ENCODE measurements at places on chromosomes 5 and 9.

DNA sequence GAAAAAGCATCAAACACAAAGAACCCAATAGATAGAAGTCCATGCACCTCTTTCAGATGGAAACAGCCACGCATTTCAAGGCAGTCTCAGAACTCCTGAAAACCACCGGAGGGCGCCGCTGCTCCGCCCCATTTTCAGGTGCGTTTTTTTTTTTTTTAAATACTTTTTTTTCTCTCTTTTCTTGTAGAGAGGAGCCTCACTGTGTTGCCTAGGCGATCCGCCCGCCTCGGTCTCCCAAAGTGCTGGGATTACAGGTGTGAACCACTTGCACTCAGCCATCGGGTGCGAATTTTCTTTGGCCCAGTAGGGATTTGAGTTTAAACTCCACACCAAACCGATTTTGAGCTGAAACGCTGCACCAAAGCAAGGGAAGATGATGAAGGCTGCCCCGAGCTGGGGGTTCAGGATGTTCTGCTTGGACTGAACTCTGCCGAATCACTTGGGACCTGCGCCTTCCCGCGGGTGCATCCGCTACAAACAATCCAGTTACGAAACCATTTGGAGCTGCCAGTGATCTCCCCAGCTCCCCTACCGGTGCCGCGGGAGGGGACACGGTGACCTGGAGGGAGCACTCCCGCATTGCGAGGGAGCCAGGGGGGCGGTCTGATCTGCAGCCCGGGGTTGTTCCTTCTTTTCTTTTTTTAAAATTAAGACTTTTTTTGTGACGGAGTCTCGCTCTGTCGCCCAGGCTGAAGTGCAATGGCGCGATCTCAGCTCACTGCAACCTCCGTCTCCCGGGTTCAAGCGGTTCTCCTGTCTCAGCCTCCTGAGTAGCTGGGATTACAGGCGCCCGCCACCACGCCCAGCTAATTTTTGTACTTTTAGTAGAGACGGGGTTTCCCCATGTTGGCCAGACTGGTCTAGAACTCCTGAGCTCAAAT, 1.4 kb downstream of the PTGR1 start:
- peak; percentile 15 for DNase-seq

DNA sequence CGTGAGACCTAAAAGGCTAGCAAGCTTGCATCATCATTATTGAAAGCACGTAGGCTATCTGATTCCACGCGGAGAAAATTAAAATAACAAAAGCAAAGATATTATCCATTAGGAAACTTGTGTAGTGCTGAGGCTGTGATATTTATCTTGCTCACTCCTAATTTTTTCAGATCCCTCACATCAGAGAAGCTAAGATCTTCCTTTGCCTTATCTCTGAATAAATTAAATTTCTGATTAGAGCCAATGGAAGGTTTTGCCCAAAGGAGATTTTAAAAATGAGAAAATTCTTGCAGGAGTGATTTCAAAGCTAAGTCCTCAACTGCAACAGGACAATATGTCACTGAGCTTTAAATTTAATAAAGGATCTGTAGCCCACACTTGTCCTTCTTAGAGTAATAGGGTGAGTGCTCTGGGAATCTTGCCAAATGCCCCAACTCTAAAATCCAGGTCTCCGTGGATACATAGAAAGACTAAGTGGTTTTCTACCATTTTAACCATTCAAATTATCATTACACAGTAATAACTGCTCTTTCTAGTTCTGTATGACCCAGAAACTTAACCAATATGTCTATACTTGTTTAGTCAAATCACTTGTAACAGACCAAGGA, 295.0 kb downstream of the CAAP1 start:
- no peak for DNase-seq

DNA sequence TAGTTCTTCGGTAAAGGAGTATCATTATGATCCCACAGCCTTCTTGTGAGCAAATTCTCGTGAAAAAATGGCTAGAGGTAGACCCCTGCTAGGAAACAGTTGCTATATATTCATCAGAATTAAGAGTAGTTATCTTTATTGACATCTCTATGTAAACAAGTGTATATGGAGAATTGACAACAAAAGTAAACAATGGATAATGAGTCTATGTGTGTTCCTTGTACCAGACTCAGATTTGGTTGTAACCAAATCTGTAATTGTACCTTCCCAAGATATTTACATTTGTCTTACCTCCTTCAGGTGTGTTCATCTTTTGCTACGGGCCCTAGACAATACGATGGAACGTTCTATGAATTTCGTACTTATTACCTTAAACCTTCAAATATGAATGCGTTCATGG, 2.1 kb downstream of the NIPSNAP3B start:
- DNase-seq: no peak

DNA sequence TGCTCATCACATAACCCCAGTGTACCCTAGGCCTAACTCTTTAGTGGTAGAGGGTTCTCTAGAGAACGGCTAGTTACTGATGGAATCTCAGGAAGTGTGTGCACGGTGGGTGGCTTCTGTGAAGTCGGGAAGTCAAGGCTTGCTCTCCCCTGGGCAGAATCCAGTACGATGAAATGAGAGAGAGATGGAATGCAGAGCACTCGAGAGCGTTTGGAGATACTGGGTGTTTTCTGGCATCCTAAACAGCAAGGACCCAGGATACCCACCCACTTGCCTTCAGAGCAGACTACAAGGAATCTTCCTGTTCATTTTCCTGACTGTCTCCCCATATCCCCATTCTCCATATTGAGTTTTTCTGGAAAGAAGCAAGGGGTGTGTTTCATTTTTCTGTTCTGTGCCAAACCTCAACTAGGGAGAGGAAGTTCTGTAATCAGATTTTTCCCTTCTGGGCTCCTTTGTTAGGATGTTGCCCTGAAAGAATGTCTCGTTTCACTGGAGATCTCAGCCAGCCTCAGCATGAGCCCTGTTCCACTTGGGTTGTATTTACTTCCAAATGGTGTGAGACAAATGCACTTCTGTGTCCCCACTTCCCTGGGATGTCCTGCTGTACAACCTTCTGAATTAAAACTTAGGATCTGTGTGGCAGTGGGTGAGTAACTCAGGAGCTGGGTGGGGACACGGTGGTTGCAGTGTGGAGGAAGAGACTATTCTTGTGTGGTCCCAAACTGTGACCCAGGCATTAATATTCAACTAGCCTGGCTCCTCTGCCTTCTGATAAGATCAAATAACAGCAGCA, 108.9 kb upstream of the SPRY4 start:
- no peak for DNase-seq

DNA sequence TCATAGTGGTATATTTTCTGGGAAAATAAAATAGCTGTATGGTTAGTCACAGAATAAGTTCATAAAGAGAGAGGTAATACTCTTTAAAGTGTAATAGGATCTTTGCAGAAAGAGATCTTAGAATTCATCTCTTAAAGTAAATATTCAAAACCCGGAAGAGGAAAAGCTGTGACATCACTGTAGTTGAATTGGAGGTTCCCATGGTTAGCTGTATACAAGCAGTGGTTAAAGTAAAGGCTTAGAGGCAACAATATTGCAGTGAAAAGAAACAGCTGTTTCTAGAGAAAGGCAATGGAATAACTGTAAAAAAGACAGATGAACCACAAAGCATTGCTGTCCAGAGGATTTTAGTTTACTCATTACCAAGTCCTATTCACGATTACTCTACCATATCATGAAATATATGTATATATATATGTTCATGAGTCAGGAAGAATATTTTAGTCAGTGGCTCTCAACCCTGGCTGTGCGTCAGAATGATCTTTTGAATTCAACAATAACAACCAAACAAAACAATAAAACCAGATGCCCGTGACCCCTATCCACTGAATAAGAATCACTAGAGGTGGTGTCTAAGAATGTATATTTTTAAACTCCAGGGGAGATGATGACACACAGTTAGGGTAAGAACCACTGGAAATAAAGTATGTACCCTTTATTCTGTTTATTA, 4.7 kb downstream of the ERCC6L2 start:
- no peak for DNase-seq

- no peak for DNase-seq
Observed at GRCh38 chr5:131386779-131387178, 122.9 kb downstream of the CDC42SE2 start.

- no peak for DNase-seq
Observed at GRCh38 chr5:169039592-169039991, 261.3 kb downstream of the SLIT3 start.

- no peak for DNase-seq
Observed at GRCh38 chr5:11777096-11777495, 127.2 kb downstream of the CTNND2 start.

DNA sequence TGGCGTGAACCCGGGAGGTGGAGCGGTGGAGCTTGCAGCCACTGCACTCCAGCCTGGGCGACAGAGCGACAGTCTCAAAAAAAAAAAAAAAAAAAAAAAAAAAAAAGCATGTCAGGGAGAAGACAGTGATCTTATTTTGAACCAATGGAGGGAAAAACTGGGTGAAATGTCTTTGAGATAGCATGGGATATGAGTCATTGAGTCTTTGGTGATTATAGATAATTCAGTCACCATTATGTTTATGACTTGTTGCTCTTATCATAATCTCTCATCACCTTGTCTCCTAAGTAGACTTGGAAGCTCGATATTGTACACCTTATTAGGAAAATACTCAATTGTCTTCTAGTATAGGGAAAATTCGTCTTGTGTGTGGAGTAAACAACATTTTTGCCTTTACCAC, 55.1 kb upstream of the KDM4C start:
- no peak for DNase-seq

DNA sequence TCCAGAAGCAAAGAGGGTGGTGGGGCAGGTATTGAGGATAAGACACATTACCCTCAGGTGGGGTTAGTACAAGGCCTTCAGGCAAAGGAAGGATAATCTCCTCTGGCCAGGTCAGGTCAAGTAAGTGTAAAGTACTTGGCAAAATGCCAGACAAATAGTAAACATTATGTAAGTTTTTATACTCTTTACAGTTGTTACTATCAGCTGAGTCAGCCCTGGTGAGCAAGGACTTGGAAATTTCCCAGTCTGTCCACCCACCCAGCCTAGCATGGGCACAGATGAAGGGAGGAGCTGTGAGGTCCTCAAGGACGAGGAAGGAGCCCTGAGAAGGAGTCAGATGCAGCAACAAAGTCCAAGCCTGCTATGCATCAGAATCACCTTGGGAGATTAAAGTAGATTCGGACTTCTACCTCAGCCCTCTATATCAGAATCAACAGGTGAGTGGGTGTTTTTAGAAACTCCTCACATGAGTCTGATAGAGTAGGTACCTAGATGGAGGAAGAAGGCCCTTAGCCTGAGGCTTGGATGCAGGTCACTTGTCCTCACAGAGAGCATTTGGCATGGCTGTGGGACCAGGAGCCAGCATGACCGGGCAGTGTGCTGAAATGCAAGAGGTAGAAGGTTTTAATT, 50.2 kb upstream of the BARX1 start:
- DNase-seq: no peak

DNA sequence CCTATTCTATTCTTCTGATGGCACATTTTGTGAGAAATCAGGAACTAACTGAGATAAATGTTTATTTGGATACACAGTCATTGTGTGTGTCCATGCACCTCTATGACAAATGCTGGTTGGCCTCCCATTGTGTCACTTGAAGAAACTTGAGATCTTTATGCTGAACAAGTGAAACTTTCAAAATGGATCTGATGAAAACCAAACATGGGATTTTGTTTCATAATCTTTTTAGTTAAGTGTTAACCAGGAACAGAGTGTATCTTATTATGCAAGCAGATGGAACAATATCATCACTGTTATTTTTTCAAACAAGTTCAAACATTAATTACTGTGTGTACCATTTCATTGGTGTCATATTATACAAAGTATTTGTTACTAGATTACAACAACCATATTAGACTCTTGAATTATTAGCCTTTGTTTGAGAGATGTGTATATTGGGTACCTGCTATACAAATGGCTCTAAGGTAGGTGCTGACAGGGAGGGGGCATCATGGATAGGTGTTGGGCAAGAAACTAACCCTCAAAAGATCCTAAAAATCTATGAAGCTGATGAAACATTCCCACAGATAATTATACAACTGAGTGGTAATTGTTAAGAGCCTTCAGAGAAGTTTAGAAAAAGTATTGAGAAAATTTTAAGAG, 159.8 kb downstream of the PALM2AKAP2 start:
- DNase-seq: no peak

DNA sequence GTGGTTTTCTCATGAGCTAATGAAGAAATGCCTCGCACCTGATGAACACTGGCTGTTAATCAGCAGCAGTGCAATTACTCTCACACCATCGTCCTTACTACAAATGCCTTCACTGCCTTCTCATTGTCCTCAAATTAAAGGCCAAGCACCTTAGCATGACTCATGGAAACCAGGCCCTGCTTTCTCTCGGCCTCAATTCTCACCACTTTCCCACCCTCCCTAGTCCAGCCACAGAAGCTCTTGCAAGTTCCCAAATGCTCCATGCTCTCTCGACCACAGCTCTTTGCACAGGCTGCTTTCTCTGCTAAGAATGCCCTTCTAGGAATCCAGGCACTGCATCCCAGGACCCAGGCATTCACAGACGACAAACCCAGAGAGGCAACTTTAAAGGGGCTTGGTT, 94.6 kb upstream of the KLF4 start:
- no peak for DNase-seq

- no peak for DNase-seq
Observed at GRCh38 chr5:6926491-6927038, 213.3 kb downstream of the TENT4A start.

GRCh38 chr5:149860801-149861322, 83.7 kb downstream of the PDE6A start:
- DNase-seq: no peak

DNA sequence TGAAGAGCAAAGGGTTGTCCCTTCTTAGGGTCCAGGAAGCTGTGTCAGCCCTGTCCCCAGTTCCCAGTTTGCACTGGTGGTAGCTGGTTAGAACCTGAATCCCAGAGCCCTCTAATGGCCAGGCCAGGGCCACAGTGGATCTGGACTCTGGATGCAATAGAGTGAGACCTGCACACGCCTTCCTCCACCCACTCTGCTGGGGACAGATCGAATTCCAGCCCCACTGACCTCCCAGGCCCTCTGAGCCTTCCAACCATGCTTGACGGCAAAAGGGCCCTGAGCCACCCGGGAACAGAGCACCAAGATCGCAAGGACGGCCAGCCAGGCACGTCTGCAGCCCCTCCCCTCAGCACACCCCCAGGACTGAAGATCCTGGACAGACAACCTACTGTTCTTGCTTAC, 23.7 kb downstream of the NAIF1 start:
- no peak for DNase-seq

GRCh38 chr9:36985769-36986467, 48.1 kb downstream of the PAX5 start:
- no peak for DNase-seq

- DNase-seq: no peak
Observed at GRCh38 chr5:58016877-58017276, 443.0 kb downstream of the PLK2 start.

DNA sequence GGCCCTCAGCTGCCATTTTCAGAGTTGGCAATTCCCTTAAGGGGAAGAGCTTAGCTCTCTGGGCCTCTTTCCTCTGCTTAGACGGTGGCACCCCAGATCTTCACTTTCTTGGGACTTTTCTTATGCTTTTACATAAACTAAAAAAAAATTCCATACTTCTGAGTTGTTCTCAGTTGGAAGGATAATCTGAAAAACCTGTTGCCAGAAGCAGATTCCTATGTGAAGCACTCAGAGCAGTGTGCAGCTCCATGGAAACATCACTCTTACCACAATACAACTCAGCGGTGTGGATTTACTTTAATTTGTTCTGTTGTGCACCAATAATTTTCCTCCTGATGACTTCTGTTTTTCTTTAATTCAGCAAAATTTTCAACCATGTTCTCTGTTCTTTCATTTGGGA, 44.1 kb upstream of the MROH2B start:
- DNase-seq: no peak

GRCh38 chr9:83029531-83030137, 33.3 kb downstream of the RASEF start:
- no peak for DNase-seq
